ENCODE measurements at places on chromosomes 12 and 14.

GRCh38 chr12:68796399-68796798 is 11.6 kb upstream of the MDM2 start:
- no peak for DNase-seq

- no peak for DNase-seq
Observed at GRCh38 chr12:16096273-16096849, 181.1 kb downstream of the SLC15A5 start.

DNA sequence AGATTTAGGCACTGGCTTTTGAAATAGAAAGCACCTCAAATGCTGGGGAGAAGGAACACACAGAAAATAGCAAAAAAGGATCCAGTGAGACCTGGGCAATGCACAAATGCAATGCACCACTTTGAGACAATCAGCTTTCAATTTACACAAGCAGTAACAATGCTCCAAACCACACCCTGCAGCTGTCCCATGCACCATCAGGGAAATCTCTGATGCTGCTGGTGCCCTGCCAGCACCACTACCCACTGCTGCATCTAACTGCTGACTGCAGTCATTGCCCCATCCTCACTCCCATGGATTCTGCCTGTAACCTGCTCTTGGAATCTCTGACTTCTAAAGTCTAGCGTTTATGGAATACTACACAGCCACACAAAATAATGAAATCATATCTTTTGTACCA is 21.0 kb upstream of the HMGA2 start:
- DNase-seq = no peak

- DNase-seq = no peak
Observed at GRCh38 chr12:109571773-109572505, 1.4 kb downstream of the MMAB start.

DNA sequence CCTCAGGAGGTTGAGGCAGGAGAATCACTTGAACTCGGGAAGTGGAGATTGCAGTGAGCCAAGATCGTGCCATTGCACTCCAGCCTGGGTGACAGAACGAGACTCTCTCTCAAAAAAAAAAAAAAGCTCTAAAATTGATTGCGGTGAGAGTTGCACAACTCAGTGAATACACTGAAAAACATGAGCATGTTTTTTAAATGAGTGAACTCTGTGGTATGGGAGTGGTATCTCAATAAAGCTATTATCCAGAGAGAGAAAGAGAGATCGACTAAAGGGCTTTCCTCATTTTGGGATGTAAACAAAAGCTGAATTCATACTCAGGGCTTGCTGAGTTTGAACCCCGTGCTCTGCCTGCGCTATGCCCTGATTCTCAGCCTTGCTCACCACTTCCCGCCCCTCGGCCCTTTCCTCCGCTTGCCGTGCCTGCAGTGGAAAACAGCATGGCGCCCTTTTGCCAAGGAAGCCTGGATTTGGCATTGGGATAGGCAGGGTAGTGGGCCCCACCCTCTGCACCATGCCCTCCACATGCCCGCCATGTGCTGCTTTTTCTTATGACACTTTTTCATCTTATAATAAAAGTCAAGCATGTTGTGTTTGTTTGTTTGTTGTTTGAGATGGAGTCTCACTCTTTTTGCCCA is 102.5 kb downstream of the LGMN start:
- no peak for DNase-seq

GRCh38 chr12:86249276-86249675 is 6.9 kb downstream of the MGAT4C start:
- DNase-seq = no peak
